Neural progenitor cell (in vitro differentiated cells): ENCODE measurements at places on chromosomes 1 and 21. TPM values are rescaled to one million over a fixed set of nuclear protein-coding genes. Genes with fewer than 3 reads are reported as not detected.

- DNase-seq = no peak
Measured at GRCh38 chr1:35603468-35603867, 30.4 kb downstream of the TFAP2E start.

GRCh38 chr1:14993414-14993813, 160.1 kb upstream of the TMEM51 start:
- no peak for DNase-seq

GRCh38 chr1:1092894-1093609, 18.9 kb upstream of the RNF223 start:
- no peak for DNase-seq

DNA sequence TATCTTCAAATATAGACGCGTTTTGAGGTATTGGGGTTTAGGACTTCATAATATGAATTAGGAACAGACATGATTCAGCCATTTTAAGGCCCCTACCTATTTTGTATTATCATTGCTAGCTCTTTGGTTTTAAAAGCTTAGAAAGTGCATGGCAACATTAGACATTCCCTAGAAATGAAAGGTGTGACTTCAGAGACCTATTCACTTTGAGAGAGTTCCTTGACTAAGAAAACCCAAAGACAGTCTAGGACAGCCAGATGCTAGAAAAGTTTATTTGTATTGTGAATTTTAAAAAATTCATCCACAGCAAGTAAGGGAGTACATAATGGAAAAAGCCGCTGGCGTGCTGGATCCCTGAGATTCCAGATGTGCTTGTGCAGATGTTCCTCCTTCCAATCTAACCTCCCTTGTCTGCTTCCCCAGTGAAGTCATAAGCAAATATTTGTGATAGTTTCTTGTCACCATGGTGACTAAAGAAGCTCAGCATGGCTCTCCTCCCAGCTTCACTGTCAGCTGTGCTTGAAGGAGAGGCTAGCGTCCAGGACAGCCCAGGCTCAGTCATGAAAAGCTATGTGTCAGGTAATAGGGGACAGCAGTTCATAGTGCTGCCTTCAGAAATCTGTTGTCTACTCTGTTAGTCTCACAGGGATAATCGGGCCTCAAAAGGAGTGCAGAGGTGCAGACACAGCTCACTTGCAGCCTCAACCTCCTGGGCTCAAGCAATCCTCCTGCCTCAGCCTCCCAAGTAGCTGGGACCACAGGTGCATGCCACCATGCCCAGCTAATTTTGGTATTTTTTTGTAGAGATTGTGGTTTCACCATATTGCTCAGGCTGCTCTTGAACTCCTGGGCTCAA, 34.8 kb downstream of the KPNA6 start:
- DNase-seq = no peak

Gene CDC20
- 164 and 261 TPM in 2 replicates for total RNA-seq

Gene SLC30A10
- total RNA-seq = 0.09 and 0.19 TPM in 2 replicates

DNA sequence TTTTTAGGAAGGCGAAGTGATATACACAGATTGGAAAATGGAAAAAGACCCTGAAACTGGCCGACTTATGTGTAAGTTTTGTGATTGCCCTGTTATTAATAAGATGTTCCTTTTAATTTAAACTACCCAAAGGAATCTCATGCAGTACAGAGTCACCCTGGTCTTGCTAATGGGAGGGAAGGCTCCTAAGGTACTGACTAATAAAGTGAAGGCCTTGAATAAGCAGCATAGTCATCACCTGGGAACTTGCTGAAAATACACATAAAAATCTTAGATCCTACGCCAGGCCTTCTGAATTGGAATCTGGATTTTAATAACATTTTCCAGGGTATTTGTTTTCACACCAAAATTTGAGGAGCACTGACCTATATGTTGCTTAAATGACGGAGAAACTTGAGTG, 73.4 kb upstream of the MCOLN3 start:
- no peak for DNase-seq

- no peak for DNase-seq
Measured at GRCh38 chr21:17231771-17232170, 281.1 kb upstream of the CXADR start.

GRCh38 chr1:204927673-204928641, 57.3 kb downstream of the NFASC start:
- no peak for DNase-seq

DNA sequence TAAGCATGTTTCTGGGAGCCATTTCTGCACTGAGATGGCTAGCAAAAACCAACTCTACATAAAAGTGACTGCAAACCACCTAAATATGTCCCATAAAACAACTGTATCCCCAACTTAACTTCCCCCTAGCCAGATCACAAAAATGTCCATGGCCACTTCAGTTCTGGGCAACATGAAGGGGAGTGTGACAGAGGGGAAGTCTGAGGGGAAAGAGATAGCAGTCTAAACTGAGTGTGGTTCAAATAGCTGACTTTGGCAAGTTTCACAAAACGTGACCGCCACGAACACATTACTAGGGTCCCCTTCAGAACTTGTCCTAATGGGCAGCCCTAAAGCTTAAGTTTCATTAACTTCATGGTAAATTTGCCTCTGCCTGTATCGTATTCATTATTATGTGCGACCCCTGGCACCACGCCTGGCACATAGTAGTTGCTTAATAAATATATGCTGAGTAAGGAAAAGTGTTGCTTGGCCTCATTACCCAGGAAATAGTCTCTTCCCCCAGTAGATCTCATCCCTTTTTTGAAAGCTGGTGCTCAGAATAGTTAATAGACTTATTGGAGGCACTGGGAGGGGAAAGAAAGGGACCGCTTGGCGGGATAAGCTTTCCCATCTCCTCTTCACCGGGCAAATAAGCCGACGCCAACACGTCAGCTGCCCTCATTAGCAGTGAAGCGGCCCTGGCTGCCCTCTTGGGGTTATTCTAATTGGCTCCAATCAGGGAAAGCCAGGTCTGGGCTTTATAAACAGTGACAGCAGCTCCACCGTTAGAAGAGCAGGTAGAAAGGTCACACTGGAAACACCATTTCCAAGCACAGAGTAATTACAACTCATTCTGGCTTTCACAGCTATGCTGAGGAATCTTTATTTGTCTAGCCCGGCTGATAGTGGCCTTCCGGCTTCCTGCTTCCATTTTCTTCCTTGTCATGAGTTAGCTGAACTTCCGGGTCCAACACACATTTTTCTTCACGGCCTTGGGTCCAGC, 122.1 kb downstream of the LRIG2 start:
- DNase-seq = peak; percentile 27

GRCh38 chr1:52919723-52920483, 1.6 kb downstream of the ECHDC2 start:
- DNase-seq = no peak

Gene KRTAP7-1
- total RNA-seq = not detected in 2 replicates

DNA sequence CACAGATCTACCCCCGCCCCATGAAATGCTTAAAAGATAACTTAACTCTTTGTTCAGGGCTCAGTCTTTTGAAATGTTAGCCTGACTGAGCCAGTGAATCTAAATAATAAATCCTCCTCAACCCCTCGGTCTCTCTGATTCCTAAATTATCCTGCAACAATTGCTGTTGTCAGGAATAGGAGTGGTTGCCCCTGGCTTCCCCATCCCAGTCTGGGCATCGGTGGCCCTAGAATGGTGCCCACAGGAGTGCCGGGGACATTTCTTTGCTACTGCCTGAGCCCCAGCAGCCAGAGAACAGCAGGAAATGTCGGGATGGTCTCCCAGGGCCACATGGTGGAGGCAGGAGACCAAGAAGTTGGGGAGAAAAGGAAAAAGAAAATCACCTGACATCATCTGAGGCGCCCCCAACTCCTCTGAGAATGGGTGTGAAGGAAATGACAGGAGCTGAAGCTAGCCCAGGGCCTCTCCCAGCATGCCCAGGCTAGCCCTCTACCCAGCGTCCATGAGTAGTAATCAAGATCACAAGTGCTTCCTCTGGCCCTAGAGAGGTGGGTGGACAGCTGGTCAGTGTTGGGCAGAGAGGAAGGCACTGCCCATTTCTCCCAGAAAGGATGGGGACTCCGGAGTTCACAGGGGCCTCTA, 1.6 kb downstream of the PADI4 start:
- no peak for DNase-seq

- DNase-seq = peak; percentile 91
Measured at GRCh38 chr1:220884109-220884980, 5.1 kb downstream of the HLX start.

Gene TTC22
- total RNA-seq = not detected in 2 replicates

DNA sequence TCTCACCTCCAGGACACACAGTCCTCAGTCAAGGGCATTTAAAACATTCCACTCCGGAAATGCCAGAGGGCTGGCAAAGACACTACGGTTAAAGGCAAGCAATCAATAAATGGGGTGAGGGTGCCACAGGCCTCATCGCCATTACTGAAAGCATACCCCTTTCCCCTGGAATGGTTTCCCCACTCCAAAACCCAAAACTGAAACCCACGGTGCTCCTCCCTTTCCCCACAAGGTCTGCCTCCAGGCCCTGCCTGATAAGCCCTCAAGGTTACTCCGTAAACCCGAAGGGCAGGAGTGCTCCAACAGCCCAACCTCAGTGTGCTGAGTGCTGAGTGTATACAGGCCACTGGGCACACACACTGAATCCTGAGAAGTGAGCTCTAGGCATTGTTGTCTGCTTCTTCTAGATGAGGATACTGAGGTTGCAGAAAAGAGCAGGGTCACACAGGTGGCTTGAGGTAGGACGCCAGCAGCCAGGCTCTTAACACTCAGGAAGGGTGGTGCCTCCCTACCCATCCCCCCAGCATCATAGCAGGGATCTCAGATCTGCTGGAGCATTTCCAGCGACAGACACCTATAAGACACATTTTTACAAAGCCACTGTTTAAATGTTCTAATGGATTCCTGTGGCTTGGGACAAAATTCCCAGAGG, 29.0 kb downstream of the SSBP3 start:
- no peak for DNase-seq

Gene SPATA45
- total RNA-seq = 1.1 TPM in 1 of 2 replicates, not detected in the other
